ENCODE measurements at places on chromosomes 6 and 20.

DNA sequence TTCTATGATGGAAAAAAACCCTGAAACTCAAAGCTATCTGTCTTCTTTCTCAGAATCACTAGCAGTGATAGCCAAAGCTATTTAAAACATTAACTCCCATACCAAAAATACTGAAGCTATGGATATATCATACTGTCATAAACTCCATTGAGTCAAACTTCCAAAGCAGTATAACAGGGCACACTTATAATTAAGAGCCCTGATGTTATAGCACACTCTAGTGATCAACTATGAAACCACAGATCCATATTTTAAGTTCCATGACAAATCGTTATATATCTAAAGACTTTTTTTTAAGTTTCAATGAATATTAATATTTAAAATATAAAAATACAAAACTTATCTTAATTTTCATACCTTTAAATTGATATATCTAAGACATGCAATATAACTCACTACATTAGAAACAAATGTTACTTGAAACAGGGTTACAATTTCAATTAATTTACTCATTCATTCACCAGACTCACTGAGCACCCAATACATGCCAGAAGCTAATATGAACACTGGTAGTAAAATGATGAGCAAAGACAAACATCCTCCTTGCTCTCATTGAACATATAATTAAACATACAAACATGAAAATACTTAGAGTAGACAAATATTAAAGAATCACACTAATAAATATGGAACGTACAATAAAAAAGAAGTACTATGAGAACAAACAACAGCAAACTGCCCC lies 69.3 kb downstream of the IBTK start:
- no peak for DNase-seq

GRCh38 chr6:28657381-28657768 lies 131.7 kb downstream of the GPX5 start:
- no peak for DNase-seq

GRCh38 chr6:158321960-158322359 lies 9.7 kb downstream of the TULP4 start:
- no peak for DNase-seq

DNA sequence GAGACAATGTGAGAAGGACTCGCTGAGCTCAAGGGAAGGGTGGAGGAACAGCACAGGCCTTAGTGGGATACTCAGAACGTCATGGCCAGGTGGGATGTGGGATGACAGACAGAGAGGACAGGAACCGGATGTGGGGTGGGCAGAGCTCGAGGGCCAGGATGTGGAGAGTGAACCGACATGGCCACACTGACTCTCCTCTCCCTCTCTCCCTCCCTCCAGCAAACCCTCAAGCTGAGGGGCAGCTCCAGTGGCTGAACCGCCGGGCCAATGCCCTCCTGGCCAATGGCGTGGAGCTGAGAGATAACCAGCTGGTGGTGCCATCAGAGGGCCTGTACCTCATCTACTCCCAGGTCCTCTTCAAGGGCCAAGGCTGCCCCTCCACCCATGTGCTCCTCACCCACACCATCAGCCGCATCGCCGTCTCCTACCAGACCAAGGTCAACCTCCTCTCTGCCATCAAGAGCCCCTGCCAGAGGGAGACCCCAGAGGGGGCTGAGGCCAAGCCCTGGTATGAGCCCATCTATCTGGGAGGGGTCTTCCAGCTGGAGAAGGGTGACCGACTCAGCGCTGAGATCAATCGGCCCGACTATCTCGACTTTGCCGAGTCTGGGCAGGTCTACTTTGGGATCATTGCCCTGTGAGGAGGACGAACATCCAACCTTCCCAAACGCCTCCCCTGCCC lies 1.7 kb downstream of the TNF start:
- DNase-seq, result no peak

- no peak for DNase-seq
Observed at GRCh38 chr6:43821101-43821886, 51.3 kb downstream of the VEGFA start.

GRCh38 chr6:81944661-81945060 lies 192.2 kb upstream of the TENT5A start:
- no peak for DNase-seq

DNA sequence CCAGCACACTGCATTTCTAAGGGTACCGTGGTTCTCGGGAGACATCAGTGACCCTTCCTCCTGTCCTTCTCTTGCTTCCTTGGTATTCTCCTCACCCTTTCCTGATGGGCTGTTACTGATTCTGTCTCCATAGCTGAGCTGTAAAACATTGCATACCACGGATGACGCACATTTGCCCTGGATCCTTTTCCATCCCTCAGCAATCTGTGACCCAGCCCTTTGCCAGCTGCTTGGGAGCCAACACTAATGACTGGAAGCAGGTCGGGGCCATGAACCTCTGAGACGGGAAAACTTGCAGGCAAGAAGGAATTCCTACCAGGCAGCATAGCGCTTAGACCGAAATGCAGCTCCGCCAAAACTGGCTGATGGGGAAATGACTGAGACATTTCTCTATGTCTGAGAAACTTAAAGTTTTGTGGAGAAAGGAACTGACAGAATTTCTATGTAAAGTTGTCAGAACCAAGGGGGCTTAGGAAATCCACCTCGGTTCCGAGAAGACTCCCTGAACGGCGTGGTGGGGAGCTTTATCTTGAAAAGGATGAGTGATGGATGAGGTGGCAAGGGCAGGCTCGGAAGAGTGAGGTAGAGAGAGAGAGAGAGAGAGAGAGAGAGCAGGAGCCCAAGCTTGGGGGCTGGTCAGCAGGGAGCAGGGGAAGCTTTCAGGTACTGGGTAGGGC lies 19.2 kb downstream of the TUBB2B start:
- no peak for DNase-seq

GRCh38 chr6:41966961-41967311 lies 25.3 kb upstream of the CCND3 start:
- no peak for DNase-seq

GRCh38 chr6:3800850-3801591 lies 48.2 kb upstream of the FAM50B start:
- DNase-seq, result no peak

Measured in stimulated activated CD4-positive, alpha-beta T cell treated with anti-CD3 and anti-CD28 coated beads, Interleukin-15, amount 100 ng/mL, for 48 hours (primary cell).